ENCODE measurements at places on chromosomes 2 and 18.

DNA sequence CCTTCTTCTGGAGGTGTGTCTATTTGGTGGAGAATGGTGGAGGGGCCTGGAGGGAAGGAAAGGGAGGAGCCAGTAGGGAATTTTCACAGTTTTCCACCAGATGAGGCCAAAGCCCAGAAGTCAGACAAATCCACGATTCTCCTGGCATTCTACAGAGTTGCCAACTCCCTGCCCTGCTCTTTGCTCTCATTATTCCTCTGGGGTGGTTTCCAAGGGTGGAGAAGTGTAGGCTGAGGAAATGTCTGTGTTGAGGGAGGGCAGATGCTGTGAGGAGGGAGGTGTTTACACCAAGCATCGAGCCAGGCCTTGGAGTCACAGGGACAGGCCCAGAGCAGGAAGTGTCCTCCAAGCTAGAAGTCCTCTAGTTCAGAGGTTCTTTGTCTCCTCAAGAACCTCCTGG lies 124.1 kb upstream of the LGALSL start:
- no peak for DNase-seq

- no peak for DNase-seq
Observed at GRCh38 chr2:215832791-215833190, 180.6 kb downstream of the MREG start.

GRCh38 chr2:63755965-63756364 lies 85.7 kb upstream of the UGP2 start:
- no peak for DNase-seq

DNA sequence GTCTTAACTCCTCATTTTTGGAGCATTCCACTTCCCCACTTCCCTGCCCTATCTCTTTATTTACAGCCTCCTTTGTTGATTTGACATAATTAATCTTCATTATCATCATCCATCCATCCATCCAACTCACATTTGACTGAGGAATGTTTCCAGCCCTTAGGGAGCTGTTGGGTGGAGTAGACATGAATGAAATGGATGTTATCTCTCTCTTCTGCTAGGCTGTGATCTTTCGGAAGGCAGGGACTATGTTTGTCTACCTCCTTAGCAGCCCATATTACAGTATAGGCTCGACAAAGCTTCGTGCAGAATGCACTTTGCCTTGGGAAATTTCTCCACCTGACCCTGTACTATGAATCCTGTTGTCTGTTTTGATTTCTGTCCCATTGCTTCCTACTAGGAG lies 7.7 kb upstream of the EFEMP1 start:
- DNase-seq = no peak

Data from HFF-Myc (cell line).